ENCODE measurements at places on chromosomes 16 and 17.
A peak's percentile ranks its signal among the peaks of the same experiment; 100 is the strongest.

GRCh38 chr17:67751101-67752074 is 33.7 kb downstream of the NOL11 start:
- no peak for DNase-seq

DNA sequence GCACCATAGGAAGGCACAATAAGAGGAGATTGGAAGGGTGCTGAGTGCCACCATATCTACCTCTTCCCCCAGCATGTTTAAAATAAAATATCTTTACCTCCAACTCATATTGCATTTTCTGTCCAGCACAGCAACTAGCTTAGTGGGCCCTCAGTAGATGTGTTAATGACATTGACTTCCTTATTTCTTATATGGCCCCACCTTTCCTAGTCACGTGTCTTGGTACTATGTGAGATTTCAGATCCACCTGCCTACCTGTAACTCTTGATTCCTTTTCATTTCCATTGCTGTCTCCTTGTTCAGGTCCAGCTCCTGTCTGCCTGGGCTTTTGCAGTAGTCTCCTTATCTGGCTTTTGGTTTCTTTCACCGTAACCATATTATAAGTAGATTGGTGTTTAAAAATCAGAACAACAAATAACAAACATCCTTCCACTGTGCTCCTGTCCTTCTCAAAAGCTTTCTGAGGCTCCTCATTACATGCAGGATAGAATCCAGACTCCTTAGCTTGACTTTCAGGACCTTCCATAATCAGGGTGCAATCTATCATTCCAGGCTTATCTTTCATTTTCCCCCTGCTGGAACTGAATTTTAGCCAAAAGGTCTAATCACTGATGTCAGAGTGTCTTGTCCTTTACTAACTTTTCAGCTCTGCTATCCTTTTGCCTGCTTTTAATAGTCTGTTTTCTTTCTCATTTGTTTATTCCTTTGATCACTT is 71.3 kb downstream of the FTO start:
- no peak for DNase-seq

- DNase-seq, result peak; percentile 64
Observed at GRCh38 chr16:74749291-74750055, 25.1 kb downstream of the FA2H start.

DNA sequence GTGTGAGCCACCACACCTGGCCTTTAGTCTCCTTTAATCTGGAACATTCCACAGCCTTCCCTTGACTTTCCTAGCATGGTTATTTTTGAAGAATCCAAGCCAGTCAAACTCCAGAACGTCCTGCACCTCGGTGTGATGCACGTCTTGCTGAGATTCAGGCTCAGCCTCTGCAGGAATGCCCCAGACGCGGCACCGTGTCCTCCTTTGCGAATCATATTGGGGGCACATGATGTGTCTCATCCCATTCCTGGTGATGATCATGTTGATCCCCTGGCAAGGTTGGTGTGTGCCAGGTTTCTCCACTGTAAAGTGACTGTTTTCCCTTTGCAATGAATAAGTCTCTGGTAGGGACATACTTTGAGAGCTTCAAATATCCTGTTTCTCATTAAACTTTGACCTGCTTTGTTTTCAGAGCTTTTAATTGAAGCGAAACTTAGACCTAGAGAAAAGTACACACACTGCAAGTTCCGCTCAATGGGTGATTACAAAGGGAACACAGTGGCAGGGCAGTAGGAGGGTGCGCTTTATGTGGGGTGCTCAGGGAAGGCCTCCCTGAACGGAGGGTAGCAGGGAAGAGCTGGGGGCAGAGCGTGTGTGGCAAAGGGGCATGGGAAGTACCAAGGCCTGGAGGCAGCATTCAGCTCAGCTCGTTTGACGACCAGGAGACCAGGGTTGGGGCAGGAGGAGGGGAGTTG is 9.6 kb upstream of the ATP2C2 start:
- no peak for DNase-seq

DNA sequence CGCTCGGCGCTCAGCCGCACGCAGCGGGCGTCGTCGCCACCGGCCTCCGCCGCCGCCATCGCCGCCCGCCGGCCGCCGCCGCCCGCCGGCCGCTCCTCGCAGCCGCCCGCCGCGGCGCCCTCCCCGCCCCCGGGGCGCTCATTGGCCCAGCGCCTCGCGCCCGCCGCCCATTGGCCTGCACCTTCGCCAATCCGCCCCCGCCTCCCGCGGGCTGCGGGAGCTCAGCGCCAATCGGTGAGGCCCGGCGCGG is at the start of gene PGP:
Gene PGP (minus strand): TSS at position 122 of the 250 bp plus-strand sequence. CDS start 63 bp downstream, at position 59.
- DNase-seq, result no peak

GRCh38 chr17:27566671-27567562 is 64.1 kb upstream of the LGALS9 start:
- DNase-seq, result no peak

GRCh38 chr17:77935121-77935571 is 23.4 kb upstream of the TNRC6C start:
- peak; percentile 75 for DNase-seq

DNA sequence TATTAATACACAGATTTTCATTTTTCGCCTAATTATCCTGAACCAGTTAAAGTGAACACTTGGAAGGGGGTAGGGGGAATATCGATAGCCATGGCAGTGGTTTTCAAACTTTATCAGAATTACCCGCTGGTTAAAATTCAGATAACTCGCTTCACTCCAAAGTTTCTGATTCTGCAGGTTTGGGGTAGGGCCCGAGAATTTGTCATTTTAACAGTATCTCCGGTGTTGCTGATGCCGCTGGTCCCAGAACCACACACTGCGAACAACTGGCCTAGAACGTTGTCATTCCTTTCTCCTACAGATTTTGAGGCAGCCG is 313 bp upstream of the NSRP1 start:
- no peak for DNase-seq

- DNase-seq, result peak; percentile 58
Observed at GRCh38 chr17:45852535-45853297, 8.0 kb downstream of the SPPL2C start.

- DNase-seq, result no peak
Observed at GRCh38 chr17:1177016-1177700, 2.6 kb downstream of the ABR start.

- peak; percentile 94 for DNase-seq
Observed at GRCh38 chr17:5584383-5585286, at the start of gene NLRP1. Gene NLRP1, minus strand, starts transcription at chr17:5584509. Its CDS starts 552 bp downstream, at chr17:5583957.

DNA sequence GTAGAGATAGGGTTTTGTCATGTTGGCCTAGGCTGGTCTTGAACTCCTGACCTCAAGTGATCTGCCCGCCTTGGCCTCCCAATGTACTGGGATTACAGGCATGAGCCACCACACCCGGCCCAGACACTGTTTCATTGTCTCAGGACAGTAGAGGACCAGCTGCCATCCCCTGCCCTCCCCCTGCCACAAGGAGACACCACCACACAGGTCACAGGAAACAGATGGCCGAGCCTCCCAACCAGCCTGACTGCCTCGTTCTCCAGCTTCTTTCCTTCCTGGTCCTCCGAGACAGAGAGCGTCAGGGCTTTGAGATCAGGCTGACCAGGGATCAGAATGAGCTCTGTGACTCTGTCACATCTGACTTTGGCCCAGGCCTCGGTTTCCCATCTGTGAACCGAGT is 20.8 kb upstream of the RNPS1 start:
- DNase-seq, result no peak

GRCh38 chr16:65070831-65071432 is 50.9 kb downstream of the CDH11 start:
- DNase-seq, result no peak

DNA sequence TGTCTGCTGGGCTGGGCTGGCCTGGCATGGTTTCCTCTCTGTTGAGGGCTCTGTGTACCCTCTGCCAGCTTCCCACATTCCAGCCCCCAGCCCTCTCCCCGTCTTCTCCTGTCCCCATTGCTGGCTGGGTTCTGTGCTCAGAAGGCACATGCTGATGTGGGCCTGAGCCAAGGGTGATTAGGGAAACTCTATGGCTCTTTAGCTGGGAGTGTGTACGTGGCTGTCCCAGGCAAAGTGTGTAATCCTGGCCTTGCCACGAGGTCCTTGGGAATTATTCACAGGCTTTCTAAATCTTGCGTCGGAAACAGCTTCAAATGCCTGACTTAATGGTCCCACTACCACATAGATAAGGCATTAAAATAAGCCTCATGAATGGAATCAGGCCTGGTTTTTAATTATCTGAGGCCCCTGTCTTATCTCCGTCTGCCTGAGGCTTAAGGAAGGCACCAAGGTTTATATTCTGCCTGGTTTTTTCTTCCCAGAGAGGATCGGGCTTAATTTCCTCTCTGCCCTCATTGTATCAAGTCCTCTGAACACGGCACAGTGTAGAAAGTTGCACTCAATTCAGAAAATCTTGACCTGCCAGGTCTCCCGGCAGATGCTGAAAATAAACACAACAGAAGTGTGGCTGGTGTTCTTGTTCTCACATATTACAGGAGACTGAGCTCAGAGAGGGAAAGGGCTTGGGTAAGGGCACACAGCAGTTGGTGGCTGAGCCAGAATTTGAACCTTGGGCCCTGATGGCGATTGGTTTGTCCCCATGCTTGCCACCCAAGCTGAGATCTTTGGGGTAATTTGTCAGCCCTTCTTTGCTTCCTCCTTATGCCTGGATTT is 52.9 kb upstream of the LGALS9 start:
- no peak for DNase-seq

DNA sequence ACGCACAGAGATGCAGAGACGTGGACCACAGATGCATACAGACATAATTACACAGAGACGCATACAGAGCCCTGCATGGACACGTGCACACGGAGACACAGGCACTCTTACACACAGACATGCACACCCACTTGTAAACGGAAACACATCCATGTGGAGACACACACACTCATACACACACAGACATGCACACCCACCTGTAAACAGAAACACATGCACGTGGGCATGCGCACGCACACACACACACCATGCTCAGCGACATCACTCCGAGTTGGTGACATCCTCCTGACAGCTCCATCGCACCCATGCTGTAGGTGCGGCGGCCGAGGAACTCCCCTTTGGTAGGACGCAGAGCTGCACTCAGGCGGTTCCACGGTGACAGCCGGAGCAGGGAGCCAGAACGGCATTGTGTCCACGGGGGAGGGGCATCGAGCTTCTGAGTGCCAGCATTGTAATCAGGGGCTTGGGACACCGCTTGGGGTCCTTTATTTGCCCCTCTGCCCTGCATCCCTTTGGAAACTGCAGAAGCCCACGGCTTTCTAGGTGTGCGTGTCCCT is 233.5 kb downstream of the RBFOX3 start:
- DNase-seq, result no peak

GRCh38 chr17:50498021-50498874 is 10.0 kb upstream of the MYCBPAP start:
- no peak for DNase-seq

GRCh38 chr16:4372578-4373355 is 1.1 kb downstream of the VASN start:
- DNase-seq, result no peak

- no peak for DNase-seq
Observed at GRCh38 chr16:50494501-50495491, 53.4 kb upstream of the NKD1 start.

GRCh38 chr16:2821487-2822157 is 4.6 kb downstream of the PRSS21 start:
- no peak for DNase-seq

- no peak for DNase-seq
Observed at GRCh38 chr17:75720656-75721462, at the start of gene ITGB4. Gene ITGB4, plus strand, starts transcription at chr17:75721459. Its CDS starts 3,245 bp downstream, at chr17:75724704.

DNA sequence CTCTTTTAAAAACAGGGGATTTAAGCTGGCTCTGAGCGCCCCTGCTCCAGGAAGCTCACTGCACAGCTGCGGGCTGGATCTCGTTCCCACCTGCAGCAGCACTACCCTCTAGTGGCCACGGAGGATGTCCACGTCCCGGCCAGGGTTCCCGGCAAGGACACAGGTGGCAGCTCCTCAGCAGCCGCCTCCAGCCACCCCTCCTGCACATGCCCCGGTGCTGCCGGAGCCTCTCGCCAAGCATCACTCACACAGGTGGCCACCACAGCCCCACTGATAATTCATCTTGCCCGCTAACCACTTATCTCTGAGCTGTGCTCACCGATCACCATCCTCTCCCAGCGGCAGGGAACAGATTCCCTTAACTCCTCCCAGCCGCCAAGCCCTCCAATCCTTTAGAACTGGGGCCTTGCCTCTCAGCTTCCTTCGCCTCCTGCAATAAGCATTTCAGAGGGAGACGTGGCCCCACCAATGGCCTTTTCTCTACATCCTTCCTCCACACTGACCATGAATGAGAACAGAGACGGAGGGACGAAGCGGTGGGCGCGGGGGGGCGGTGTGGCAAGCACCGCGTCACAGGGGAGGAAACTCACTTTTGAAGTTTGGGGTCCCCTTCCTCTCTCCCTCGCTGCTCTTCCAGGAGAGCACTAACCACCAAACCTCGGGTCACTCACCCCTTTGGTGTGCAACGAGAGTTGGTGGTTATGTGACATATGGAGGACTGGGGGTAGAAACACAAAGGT is 222.1 kb downstream of the RBFOX3 start:
- no peak for DNase-seq

DNA sequence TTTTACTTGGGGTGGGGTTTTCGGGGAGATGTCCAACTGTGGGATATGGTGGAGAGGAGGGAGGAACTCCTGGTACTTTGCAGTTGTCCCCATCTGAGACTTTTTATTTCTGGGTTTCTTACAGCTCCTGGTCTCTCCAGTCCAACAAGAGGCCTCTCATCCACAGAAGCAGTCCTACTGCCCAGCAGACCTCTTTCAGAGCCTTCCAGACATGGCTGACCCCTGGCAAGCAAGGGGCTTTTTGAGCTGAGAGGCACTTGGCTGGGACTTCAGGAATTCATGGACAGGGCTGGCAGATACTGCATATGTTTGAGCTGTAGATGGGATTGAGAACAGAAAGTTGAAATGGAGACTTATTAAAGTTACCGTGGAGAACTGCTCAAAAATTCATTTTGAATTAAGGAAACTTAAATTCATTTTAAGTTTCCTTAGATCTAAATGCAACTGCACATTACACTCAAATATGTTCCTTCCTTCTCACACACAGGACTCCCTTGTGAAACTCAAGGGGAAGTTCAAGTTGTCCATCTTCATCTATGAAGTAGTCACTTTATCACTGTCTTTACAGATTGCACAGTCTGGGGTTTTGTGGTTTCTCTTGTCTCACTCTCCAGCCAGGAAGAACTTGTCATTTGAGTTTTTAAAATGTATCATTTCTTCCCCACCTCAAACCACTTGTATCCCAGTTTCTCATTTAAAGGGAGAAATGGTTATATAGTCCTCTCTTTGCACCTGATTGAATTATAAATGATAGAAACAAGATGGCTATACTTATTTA is 1.1 kb downstream of the LASP1NB start:
- DNase-seq, result peak; percentile 86

- no peak for DNase-seq
Observed at GRCh38 chr16:85992359-85992758, 93.4 kb downstream of the IRF8 start.

GRCh38 chr17:42937712-42938596 is 26.3 kb downstream of the AARSD1 start:
- DNase-seq, result peak; percentile 51

DNA sequence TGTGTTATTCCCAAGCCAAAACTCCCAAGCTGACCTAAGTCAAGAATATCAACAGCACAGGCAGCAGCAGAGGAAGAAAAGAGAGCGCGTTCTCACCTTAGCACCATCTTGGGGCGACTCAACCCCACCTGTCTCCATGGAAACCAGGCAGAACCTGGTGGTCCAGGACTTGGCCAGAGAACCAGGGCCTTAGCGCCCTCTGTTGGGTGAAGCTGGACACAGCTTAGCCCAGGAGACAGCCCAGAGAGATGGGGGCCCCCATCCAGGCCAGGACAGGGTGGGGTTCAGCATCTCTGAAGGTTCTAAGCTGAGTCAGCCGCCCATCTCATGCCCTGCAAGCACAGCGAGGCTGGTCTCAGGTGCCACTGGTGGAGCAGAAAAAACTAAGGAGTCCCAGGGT is 60.1 kb upstream of the TMEM132E start:
- peak; percentile 24 for DNase-seq

- DNase-seq, result no peak
Observed at GRCh38 chr17:32283745-32284201, 18.1 kb downstream of the RHBDL3 start.

All from Jurkat, Clone E6-1 (cell line).